Activated CD8-positive, alpha-beta T cell treated with anti-CD3 and anti-CD28 coated beads for 36 hours (primary cell): ENCODE measurements at places on chromosomes 12 and 14. TPM values are rescaled to one million over a fixed set of nuclear protein-coding genes. Genes with fewer than 3 reads are reported as not detected.

JAG2 gene
- 3.6 TPM for total RNA-seq

DNA sequence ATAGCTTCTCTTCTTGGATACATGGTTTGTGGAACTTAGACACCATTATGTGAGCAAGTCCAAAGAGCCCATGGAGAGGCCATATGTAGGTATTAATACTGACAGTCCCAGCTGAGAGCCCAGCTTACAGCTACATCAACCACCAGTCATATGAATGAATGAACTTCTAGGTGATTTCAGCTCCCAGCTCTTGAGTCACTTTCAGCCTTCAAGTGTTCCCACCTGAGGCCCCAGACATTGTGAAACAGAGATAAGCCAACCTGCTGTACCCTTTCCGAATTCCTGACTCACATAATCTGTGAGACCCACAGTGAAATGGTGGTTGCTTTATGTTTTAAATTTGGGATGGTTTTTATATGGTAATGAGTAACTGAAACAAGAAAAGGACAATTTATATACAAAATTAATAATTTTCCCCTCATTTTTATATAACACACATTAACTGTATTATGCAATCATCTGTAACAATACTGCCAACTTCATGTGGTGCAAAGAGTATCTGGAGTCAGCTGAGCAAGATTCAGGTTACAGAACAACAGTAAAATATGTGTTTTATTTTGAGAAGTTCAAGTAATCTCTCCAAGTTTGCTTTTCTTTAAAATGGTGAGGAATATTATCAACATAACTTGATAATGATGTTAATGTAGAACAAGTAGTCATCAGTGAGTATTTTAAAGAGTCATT, 27.7 kb upstream of the FBXO33 start:
- H3K4me3 ChIP-seq: no peak overlapping the region
- no peaks in the 10 kb centered on the region for H3K36me3 ChIP-seq
- peaks cover 6% of the 10 kb centered on the region for H3K27me3 ChIP-seq
- no peak overlapping the region for H3K27ac ChIP-seq
- H3K4me1 ChIP-seq: peaks cover 10% of the 10 kb centered on the region
- DNase-seq: no peak

HOXC10 gene
- total RNA-seq: not detected

DNA sequence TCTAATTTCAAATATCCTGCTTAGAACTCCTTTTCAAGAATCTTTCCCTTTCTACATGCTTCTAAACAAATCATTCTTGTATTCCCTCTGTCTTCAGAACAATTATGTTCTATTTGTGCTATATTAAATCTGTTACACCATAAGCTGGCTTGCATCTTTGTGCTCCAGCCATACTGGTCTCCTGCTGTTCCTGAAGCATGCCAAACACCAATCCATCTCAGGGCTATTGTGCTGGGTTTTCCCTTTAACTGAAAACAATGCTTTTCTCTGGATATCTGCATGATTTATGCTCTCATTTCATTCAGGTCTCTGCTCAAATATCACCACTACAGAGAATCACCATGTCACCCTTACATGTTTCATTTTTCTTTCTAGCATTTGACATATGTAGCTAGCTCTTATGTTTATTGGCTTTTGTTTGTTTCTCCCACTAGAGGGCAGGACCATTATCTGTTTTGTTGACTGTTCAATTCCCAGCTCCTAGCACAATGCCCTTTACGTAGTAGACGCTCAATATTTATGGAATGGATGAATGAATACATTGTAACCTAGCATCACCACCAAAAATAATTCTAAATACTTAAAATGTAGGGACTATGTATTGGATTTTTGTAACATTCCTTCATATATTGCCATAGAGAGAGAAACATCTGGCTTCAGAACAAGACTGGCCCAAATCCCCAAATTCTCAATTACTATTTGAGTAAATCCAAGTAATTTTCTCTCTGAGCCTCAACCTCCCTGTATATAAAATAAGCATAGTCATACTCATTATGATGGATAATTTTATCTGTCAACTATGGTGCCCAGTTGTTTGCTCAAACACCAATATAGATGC, 302.0 kb upstream of the SYT1 start:
- no peak overlapping the region for H3K4me3 ChIP-seq

- no peaks in the 10 kb centered on the region for H3K27me3 ChIP-seq
- H3K36me3 ChIP-seq: no peaks in the 10 kb centered on the region
- no peak overlapping the region for H3K27ac ChIP-seq
- H3K4me1 ChIP-seq: no peaks in the 10 kb centered on the region
- no peak overlapping the region for H3K4me3 ChIP-seq
These were observed 568.3 kb upstream of the FLRT2 start for GRCh38 chr14:84961637-84962036.
